ENCODE measurements at places on chromosomes 5 and 9.

GRCh38 chr9:93301291-93301811, 117.4 kb downstream of the WNK2 start:
- DNase-seq = no peak

DNA sequence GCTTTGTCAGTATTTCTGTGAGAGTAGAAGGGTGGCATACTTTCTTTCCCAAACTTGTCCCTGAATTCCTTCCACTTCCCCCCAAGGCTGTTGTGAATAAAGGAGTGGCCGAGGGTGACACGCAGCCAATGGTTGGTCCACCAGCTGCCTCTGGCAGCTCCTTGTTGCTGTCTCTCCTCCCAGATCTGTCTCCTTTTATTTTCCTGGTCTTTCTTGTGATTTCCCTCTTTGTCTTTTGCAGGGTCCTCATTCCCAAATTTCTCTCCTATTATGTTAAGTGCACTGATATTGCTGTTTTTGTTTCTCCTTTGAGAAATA, 137.5 kb upstream of the HMHB1 start:
- no peak for DNase-seq

- DNase-seq = peak; percentile 75
These were observed 98.9 kb downstream of the CFAP95 start for GRCh38 chr9:69919461-69920061.

GRCh38 chr5:1053391-1054017, 44.9 kb downstream of the NKD2 start:
- DNase-seq = no peak

DNA sequence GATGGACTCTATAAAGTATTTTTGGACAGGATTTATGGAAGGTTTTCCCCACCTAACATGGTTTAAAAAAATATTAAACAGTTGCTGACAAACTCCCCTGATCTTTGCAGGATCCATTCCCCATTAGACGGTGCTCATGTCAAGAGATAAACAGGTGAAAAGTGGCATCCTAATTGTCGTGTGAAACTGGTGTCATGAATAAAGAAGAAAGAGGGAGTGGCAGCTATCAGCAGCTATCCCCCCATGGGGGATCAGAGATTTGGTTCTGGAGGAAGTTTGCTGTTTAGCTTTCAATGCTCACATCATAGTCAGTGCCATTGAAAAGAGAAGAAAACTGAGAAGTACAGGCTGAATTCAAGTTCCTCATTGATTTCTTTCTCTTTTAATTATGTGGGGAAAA, 329.3 kb upstream of the BRINP1 start:
- no peak for DNase-seq

- no peak for DNase-seq
These were observed 45.1 kb downstream of the OSTF1 start for GRCh38 chr9:75133396-75133795.

DNA sequence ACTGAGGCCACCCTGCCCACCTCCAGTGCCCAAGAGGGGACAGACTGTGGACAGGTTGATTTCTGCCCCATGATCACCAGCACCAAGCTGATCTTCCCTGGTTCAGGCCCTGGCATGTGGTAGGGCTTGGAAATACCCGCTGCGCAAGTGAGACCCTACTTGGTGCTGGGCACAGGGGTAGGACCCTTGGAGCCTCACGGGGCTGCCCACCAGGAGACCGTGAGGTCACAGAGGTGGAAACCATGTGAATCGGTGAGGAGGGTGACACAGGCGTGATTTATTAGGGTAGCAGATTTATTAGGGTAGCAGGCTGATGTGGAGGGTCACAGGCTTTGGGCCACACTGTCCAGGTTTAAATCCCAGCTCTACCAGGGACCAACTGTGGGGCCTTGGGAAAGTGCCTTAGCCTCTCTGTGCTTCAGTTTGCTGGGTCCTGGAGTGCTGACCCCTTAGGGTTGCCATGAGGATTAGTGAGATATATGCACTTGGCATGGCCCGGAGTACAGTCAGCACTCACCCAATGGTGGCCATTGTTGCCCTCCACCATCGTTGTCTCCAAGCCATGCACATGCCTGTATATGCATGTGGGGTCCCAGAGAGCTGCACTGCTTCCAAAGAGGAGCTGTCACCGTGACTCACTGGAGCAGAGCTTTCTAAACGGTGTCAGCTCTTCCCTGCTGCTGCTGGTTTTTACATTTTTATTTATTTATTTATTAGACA, 20.9 kb upstream of the DUSP1 start:
- DNase-seq = no peak

DNA sequence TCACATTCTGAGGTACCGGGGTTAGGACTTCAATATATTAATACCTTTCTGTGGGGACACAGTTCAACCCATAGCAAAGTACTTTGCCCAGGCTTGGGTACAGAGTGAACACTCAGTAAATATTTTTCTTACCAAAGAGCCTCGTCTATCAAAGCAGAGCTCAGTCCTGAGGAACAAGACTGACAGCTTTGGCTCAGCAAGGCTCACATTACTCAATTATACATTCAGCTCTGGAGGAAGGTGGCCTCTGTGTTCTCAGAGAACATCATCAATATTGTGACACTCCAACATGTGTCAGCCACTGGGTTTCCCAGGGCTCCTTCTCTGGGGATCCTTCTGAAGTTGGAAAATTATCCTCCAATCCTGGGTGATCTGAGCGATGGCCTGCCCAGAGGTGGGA, 186.4 kb downstream of the NMUR2 start:
- no peak for DNase-seq

DNA sequence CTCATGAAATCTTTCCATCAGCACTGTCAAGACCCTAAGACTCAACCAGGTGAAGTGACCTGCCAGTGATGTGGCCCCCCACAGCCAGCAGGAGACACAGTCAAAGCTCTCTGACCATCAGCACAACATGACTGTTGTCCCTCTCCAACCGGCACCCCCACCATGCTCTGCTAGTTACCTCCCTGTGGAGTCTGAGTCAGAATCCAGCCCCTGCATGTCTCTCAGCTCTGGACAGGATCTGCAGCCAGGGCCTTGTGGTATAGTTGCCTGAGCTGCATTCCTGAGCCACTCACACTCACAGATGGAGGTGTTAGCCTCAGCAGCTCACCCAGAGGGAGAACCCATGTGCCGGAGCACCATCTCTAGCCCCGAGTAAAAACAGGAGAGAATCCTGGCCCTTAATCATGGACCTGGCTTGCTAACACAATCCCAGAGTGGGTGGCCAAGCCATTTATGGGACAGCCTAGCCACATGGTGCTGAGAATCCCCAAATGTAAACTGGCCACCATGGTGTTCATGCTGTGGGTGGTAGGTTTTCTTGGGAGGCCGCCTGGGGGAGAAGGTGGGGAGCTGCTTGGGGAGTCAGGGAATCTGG, 237.8 kb downstream of the PAPPA start:
- no peak for DNase-seq

- DNase-seq = no peak
These were observed 286.6 kb downstream of the CRB2 start for GRCh38 chr9:123642291-123643278.

- no peak for DNase-seq
These were observed 39.2 kb downstream of the DMRT1 start for GRCh38 chr9:880725-881124.

DNA sequence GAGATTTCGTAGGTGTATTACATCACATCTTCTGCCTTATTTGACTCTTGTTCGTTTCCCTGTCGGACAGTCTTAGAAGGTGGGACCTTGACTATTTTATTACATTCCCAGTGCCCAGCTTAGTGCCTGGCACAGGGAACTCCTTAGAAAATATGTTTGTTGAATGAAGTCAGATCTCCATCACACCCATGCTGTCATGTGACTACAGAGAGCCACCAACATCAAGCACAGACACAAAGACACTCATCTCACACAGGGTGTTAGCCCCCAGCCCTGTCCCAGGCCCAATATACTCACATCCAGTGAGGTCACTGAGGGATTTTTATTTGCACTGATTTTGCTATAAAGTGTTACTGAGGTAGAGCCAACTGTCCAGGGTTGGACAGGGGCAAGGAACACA, 692 bp upstream of the SRA1 start:
- no peak for DNase-seq

DNA sequence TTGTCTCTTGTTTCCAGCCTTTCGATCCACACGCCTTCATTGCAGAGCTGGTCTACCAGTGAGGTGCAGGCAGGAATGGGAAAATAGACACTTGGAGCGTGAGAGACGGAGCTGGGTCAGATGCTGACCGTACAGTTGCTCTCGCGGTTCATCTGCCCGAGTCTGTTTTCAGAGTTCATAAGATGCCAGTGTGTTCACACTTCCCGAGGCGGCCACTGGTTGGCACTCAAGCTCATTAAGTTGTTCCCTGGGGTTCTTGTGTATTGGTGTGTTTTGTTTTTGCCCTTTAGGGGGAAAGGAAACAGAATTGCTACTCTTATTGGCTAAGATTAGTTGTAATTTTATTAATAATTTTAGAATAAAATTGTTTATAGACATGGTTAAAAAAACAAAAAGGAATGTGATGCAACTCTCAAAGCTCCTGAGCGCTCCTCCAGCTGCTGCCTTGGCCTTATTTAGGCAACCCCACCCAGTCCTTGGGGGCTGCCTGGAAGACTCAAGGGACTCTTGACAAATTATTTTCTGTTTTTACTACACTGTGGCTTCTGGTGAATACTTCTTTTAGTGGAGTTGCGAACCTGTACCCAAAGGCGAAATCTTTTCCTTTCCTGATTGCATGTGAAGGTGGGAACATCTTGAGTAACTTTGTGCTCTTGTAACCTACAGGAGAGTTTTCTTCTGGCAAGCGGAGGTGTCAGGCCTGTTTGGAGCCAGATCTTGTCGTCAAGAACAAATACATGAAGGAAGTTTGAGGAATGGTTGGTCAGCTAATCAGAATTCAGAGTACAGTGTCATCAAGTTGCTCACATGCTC, 146.1 kb downstream of the MAST4 start:
- peak; percentile 29 for DNase-seq

DNA sequence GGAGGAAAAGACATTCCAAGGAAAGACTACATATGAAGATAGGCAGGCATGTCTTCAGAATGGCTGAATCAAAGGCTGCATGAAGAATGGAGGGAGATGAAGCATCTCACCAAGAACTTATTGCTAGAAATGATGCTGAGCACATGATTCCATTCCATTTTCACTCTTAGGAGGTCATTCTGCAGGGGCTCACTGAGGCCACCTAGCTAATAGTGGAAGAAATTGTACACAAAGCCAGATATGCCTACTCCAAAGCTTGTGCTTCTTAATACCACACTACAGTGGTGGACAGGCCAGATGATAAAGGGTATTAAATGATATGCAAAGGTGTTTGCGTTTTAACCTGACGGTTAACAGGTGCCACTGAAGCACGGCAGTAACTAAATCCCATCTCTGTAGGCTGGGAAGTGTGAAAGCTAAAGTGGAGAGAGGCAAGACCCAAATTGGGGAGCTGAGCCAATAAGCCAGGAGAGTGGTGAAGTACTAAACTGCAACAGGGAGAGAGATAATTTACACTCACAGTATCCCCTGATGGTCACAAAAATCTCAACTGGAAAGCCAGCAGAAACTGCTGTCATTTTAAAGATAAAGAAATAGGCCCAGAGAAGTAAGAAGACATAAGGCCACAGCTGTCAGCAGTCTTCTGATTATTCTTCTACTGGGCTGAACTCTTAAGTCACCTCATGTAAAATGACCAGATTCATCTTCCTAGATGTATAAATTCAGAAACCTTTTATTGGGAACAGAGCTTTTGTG, 14.6 kb downstream of the NDUFA8 start:
- DNase-seq = peak; percentile 38

- peak; percentile 51 for DNase-seq
These were observed 861 bp downstream of the ZFYVE16 start for GRCh38 chr5:80408484-80409366.

DNA sequence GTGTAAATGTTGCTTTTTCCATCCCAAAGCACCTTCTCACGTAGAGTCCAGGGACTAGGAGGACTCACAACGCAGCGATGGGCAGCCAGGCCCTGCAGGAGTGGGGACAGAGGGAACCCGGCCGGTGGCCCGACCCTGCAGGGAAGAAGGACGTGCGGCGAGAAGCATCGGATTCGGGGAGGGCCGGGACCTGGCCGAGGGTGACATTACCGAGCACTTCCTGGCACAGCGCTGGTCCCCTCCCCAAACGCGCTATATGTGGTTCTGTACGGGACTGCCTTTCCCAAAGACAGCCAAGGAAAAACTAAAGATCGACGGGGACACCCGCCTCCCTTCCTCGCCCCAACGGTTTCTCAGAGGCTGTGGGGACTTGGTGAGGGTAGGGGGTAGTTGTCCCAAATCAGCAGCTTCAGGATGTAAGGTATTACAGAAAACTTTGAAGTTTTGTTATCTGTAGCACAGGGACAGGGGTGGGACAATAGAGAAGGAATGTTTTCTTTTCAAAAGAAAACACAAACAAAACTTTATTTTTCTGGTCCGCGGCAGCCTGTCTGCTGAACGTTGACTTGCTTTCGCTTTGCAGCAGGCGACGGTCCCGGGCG, 887 bp upstream of the MAP3K1 start:
- DNase-seq = peak; percentile 38

DNA sequence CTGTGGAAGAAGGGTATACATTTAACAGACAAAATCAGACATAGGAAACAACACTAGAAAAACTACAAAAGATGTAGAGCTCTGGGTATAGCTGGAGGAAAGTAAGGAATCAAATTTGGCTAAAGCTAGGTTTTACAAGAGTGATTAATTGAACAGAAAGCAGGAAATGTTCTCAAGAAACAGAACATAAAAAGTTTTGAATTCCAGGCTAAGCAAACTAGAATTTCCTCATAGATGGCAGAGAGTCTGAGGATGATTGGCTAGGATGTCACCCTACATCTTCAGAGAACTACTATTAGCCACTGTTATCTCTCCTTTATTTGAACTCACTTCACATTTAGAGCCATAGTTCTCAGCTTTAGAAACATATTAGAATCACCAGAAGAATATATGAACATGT, 502.1 kb upstream of the PAPPA start:
- no peak for DNase-seq

DNA sequence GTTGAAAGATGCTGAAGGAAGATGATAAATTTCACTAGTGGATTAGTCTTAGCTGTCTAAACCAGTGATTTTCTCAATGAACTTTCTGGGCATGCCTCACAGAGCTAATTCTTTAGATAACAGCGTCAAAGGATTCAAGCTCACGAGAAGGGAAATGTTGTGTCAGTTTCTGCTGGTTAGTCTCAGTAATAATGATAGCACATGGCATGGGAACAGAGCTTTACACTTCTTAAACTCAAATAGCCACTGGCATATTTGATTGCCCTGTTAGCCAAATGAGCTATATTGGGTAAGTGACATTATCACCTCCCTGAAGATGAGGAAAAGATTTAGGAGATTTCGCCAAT, 139.3 kb upstream of the NR3C1 start:
- no peak for DNase-seq

GRCh38 chr5:60538426-60538825, 161.5 kb downstream of the DEPDC1B start:
- no peak for DNase-seq

DNA sequence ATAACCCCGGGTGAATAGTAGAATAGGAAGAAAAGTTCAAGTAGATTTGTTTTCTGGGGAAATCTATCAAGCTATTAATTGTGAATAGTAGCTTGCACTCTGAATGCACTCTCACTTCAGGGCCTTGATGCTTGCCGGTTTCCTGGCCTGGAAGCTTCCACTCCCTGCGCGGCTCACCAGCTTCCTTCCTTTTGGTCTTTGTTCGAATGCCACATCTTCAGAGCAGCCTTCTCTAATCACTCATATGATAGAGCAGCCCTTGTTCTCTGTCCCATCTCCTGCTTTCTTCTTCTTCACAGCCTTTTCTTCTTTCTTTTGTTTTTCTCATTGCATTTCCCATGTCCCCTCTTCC, 146.7 kb downstream of the MAST4 start:
- DNase-seq = no peak
